ENCODE measurements at places on chromosomes 3 and 15.

GRCh38 chr3:32544894-32545293, 25.8 kb downstream of the DYNC1LI1 start:
- no peak for DNase-seq

- DNase-seq = peak; percentile 48
Measured at GRCh38 chr15:44710236-44711095, 657 bp downstream of the PATL2 start.

DNA sequence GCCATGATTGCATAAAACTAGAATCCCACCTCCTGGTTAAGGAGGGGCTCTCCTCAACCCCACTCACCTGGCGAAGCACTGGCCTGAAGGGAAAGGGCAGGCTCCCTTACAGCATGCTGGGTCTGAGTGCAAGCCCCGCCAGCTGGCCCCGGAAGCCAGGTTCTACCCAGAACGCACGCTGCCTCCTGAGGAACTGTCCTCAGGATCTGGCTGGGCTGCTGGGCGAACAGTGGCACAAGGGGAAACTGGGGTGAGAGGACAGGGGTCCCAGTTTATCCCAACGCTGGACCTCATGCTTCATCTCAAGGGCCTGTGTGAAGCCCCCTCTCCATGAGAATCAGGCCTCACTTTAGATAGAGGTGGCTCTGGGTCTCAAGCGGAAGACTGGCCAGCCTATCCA, 47.5 kb downstream of the NUP210 start:
- DNase-seq = no peak

DNA sequence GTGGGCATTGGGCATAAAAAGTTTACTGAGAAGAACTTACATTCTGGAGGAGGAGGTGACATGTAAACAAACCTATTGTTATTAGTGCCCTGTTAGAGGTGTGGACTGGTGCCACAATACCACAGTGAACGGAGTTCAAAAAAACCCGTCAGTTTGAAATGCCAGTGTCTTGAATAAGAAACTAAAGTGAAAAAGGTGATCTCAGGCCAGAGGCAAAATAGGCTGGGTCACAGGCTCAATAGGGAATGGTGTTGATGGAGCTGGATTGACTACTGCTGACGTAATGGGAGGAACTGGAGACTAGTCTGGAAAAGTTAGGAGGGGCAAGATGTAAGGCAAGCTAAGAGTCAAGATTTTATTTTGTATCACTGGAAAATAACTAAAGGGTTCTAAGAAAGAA, 1.6 kb upstream of the DCBLD2 start:
- no peak for DNase-seq

- no peak for DNase-seq
Measured at GRCh38 chr3:38136393-38136776, 542 bp downstream of the ACAA1 start.

DNA sequence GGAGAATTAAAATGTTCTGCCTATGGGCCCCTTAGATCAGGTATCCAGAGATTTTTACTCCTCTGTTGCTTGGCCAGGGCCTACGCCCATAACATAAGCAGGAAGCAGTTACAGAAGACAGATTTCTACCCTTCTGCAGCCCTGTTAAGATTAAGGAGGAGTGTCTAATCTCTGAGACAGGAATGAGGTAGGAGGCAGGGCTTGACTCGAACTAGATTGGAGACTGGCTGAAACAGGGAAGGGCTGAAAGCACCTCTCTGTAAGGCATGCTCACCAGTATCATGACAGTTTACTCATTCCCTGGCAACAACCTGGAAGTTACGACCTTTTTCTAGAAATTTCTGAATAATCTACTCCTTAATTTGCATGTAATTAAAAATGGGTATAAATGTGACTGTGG, 16.7 kb downstream of the PLA2G4D start:
- no peak for DNase-seq

- DNase-seq = no peak
Measured at GRCh38 chr15:101538996-101539395, 49.5 kb upstream of the PCSK6 start.

GRCh38 chr3:126543457-126544061, 15.2 kb downstream of the C3orf22 start:
- DNase-seq = no peak

DNA sequence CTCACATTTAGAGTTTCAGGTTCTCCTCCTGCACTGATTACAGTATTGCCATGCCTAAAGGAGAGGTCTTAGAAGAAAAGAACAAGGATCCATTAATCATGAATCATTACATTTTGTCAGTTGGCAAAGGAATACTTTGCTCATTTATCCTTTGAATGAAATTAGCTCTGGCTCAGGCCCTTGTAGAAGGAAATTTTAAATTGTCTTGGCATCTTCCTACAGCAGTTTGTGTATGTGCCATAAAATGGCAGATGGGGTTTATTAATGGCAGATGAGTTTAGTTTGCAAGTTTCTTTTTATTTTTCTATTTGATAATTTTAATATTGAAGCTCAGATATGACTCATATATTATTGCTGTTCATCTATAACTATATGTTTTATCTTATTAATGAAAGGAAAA, 181.2 kb upstream of the EPHA3 start:
- no peak for DNase-seq

DNA sequence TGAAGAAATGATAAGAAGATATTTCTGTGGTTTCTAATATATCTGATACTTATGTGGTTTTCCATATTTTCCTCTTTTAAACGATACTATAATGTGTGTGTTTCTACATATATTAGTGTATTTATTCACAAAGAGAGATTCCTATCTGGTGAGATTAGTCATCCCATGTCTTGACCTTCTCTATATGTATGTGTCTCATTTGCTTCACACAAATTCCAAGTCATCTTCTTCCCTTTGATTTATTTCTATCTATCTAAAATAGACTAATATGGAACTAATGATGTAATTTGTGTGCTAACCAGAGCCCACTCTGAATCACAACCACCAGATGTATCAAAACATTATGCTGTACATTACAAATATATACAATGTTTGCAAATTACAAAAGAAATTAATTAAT, 154.7 kb upstream of the KCNMB2 start:
- DNase-seq = no peak

- DNase-seq = no peak
Measured at GRCh38 chr3:31567036-31567435, 34.3 kb downstream of the STT3B start.

GRCh38 chr3:45776301-45776595, 20.1 kb downstream of the SLC6A20 start:
- no peak for DNase-seq

- DNase-seq = no peak
Measured at GRCh38 chr15:91110407-91110806, 10.3 kb downstream of the SV2B start.

- DNase-seq = no peak
Measured at GRCh38 chr3:107347751-107348150, 29.5 kb upstream of the CCDC54 start.

DNA sequence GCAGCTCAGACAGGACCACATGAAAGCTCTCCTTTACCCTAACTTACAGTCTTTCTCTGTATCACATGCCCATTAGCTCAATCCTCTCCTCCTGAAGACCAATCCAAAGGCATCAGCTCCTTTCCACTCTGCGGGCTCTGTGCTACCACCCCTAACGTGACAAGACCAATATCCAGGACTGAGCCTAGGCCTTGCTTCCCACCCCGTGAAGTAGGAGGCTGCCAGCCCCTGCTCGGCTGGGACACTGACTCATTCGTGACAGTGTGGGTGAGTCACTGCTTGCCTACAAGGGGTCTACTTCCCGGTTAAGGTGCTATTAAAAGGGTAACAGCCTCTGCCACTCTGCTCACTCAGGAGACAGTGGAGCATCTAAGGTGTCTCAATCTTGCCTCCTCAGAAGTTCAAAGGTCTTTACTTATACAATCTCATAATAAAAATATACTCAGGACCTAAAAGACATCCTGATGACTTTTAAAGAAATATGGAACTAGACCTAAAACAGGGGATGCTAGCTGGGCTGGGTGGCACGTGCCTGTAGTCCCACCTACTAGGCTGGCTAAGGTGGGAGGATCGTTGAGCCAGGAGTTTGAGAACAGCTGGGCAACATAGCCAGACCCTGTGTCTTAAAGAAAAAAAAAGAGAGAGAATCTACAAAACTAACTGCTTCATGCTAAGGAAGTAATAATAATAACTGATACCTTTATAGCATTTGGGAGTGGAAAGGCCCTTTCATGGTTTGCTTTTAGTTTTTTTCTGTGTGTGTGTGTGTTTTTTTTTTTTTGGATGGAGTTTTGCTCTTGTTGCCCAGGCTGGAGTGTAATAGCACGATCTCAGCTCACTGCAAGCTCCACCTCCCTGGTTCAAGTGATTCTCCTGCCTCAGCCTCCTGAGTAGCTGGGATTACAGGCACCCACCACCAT, 55.0 kb downstream of the TMEM44 start:
- peak; percentile 85 for DNase-seq

- no peak for DNase-seq
Measured at GRCh38 chr3:88467191-88467590, 317.4 kb downstream of the C3orf38 start.

DNA sequence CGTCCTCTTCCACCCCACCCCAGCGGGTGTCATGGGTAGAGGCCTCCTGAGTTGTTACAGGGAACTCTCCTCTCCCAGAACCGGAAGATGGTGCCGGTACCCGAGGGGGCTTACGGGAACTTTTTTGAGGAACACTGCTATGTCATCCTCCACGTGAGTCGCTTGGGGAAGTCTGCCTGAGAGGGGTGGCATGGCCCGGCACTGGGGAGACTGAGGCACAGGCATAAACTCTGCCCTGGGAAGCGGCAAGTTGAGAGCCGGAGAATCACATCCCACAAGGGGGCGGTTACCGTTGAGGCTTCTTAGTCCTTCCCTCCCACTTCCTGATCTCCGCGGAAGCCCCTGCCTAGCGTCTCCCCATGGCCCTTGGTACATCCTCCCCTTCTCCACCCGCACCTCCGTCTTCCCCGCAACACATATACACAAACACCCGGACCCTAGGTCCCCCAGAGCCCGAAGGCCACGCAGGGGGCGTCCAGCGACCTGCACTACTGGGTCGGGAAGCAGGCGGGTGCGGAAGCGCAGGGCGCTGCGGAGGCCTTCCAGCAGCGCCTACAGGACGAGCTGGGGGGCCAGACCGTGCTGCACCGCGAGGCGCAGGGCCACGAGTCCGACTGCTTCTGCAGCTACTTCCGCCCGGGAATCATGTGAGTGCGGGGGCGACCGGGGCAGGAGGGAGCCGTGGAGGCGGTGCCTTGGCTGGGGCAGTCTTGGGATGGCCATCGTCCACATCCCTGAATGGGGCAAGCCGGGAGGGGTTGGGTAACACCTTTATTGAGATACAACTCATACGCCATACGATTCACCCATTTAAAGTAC, 3.4 kb downstream of the VILL start:
- no peak for DNase-seq

- DNase-seq = no peak
Measured at GRCh38 chr15:75008629-75009326, 13.4 kb downstream of the SCAMP5 start.

GRCh38 chr15:69328739-69329138, 30.0 kb downstream of the PAQR5 start:
- no peak for DNase-seq

GRCh38 chr3:26353097-26353496, 269.5 kb upstream of the LRRC3B start:
- DNase-seq = no peak

GRCh38 chr3:174531262-174531982, 327.7 kb upstream of the NAALADL2 start:
- DNase-seq = no peak

- DNase-seq = no peak
Measured at GRCh38 chr3:4680227-4680691, 187.1 kb downstream of the ITPR1 start.

- DNase-seq = no peak
Measured at GRCh38 chr3:148457886-148458285, 239.8 kb upstream of the AGTR1 start.

GRCh38 chr3:50390508-50391224, 31.3 kb upstream of the TMEM115 start:
- no peak for DNase-seq

- no peak for DNase-seq
Measured at GRCh38 chr3:47612879-47613278, 34.2 kb upstream of the CSPG5 start.

- DNase-seq = no peak
Measured at GRCh38 chr3:40024526-40024925, 215.1 kb downstream of the MYRIP start.

GRCh38 chr3:127417709-127418559, 130.1 kb upstream of the PRR20G start:
- no peak for DNase-seq

DNA sequence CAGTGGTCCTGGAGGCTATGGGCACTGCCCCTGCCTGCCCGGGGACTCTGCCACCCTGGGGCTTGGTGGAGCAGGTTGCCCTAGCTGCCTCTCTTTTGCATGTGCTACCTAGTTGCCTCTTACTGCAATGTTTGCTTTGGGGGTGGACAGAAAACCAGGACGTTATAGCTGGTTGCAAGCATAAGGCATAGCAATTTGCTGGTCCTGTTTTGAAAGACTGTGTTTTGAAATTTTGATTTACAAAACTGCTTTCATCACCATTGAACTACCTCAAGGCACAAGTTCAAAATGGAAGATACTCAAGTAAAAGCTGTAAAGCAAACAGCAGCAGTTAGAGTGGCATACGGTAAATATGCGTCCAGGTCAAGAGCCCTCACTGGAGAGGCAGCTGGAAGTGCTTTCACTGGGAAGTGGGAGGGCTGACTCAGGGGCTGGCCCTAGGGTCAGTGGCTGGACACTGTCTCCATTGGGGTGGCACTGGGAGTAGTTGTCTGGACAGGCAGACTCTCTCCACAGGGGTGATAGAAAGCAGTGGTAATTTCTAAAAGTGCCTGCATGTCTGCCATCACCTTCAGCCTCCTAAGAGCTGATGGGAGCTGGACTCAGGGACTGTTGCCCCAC, 138.1 kb downstream of the CHDH start:
- no peak for DNase-seq

DNA sequence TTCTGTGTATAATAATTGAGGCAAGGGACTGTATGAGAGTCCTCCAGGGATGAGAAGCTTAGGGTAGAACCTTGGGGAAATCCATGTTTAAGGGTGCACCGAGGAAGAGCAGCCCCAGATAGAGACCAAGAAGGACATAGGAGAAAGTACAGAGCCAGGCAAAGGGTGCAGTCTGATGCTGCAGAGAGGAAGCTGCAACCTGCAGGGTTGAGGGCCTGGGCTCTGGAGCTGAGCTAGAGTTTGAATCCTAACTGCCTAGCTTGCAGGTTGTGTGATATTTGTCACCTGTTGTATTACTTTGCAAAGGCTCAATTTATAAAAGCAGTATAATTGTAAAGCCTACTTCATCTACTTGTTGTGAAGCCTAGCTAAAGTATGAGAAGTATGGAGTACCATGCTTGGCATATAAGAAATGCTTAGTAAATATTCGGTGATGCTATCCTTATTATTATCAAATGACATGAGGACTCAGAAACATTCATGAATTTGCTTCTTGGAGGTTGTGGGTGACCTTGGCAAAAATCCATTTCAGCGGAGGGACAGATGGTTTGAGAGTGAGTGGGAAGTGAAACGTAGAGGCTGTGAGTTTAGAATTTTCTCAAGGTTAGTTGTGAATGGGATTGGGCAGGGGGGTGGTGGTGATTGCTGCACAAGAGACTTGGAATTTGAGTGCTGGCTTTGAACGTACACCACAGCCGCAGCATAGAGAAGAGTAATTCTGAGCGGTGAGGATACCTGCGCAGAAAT, 43.8 kb downstream of the PLCL2 start:
- DNase-seq = no peak

- DNase-seq = no peak
Measured at GRCh38 chr3:186536883-186537844, 7.0 kb downstream of the CRYGS start.

- peak; percentile 76 for DNase-seq
Measured at GRCh38 chr15:62066663-62067447, at the start of gene C2CD4A. Gene C2CD4A (plus strand): TSS chr15:62066977. CDS start chr15:62067614, 637 bp downstream.

GRCh38 chr3:122825460-122825859, 30.6 kb downstream of the SLC49A4 start:
- no peak for DNase-seq
